H54 (cell line): ENCODE measurements at places on chromosomes 2 and 18.

GRCh38 chr18:74977041-74977440, 231.9 kb downstream of the PTGR3 start:
- DNase-seq: no peak

GRCh38 chr18:12637393-12637792, 20.5 kb downstream of the SPIRE1 start:
- DNase-seq: no peak

DNA sequence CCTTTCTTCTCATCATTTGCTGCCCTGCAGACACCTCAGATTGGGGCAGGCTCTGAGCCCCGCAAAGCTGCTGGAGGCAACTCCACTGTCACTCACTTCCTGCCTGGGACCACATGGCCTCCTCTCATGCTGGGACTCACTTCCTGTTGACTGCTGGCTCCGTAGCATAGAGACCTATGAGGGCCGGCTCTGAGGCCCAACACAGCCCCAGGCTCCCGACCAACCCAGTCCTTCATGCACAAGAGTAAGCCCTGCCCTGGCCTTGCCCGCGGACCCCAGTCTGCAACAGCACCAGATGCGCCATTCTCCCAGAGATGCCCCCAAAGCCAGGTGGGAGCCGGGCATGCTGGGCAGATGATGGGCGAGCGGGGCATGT, 55.7 kb downstream of the DNMT3A start:
- no peak for DNase-seq

- DNase-seq: peak; percentile 32
Observed at GRCh38 chr2:219119422-219120043, 41.1 kb downstream of the NHEJ1 start.

DNA sequence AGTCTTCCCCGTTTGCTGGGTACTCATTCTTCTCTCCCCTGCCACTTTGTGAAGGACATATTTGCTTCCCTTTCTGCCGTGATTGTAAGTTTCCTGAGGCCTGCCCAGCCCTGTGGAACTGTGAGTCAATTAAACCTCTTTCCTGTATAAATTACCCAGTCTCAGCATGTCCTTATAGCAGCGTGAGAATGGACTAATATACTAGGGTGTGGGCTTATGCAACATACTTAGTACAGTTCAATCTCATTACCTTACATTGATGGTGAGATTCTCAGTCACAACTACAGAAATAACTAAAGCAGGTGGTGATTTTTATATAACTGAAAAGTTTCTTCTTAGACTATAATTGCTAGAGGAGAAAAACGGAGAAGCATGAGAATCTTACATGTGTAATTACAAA, 237.9 kb upstream of the MMADHC start:
- no peak for DNase-seq

DNA sequence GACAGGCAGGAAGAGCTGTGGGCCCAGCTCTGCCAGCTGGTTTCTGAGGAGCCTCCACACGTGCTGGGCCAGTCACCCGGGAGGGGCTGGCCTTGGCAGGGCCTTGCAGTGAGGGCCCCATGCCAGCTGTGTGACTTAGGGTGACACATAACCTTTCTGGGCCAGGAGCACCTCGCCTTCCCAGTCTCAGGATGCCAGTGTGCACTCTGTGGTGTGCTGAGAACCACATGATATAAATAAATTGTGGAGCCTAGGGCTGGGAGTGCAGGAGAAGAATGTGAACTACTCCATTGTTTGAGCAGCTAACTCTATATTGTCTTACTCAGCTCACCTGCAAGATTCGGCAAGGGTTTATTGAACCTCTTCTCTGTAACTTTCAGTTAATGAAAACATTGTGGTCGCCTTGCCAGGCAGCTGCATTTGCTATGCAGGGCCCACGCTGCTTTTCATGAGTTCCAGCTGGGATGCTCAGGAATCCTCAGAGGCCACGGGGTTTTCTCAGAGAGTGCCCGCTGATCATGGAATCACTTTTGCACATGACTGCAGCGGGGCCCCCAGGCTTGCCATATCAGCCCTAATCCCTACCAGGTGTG, 222.3 kb downstream of the SH3RF3 start:
- peak; percentile 84 for DNase-seq

GRCh38 chr18:68841301-68841700, 43.4 kb downstream of the CCDC102B start:
- no peak for DNase-seq

DNA sequence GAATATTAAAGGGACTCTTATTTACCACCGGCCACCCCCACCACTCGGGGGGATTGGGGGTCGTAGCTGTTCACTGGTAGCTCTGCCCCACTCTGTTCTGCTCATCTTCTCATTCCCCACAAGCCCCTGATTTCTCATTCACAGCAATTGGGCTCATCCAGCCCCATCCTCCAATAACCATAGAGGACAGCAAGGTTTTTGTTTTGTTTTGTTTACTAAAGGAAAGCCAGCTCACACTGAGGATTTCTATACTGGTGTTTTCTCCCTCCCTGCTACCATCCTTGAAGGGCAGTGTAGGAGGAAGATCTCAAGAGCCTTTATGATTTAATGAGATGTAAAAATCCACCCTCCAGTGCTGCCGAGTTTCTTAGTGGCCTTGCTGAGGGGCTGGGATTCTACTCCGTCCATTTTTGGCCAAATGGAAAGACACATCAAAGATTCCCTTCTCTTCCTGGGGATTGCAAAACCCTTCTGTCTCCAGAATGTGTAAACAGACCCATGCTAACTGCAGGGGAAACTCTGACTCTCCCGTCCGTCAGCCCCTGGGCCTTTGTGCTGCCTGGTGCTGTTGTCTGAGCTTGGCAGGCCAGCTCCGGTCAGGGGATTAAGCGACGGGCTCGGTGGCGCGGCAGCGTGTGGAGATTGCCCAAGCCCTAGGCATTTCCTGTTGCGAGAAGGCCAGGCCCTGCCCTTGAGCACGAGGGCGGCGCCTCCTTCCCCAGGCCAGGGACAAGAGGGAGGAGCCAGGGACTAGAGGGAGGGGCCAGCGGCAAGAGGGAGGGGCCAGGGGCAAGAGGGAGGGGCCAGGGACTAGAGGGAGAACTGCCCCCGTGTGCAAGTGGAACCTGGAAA, 165.0 kb downstream of the ANTXR1 start:
- peak; percentile 71 for DNase-seq

DNA sequence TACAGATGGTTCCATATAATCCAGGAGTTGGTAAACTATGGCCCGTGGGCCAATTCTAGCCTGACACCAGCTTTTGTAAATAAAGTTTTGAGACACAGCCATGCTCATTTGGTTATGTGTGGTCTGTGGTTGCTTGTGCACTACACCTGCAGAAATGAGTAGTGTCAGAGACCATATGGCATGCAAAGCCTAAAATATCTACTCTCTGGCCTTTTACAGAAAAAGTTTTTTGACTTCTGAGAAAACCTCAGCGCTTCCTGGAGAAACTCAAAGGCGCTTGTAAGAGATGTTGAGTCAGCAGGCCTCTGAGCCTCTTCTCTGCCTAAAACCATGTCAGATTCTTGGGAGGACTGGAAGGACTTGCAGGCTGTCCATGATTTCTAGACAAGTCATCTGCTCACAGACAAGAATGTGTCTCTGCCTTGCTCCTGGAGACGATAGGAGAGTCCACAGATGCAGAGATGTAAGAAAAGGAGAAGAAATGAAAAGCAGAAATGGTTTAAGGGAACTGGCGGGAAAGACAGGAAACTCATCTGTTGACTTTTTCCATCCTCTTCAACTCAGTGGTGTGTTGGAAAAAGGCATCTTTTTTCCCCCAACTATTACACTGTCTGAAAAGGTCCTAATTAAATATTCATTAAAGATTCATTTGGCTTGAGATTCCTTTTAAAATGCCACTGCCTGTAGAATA, 5.2 kb downstream of the TTC39C start:
- no peak for DNase-seq

- DNase-seq: no peak
Observed at GRCh38 chr2:177553176-177553884, 160.8 kb downstream of the AGPS start.

- no peak for DNase-seq
Observed at GRCh38 chr18:7333025-7333562, 102.2 kb downstream of the LRRC30 start.

GRCh38 chr2:53672881-53673522, 94.6 kb upstream of the CHAC2 start:
- no peak for DNase-seq
